ENCODE measurements at places on chromosomes 2 and 18. TPM values are rescaled to one million over a fixed set of nuclear protein-coding genes. Genes with fewer than 3 reads are reported as not detected.
A peak's percentile ranks its signal among the peaks of the same experiment; 100 is the strongest.

DNA sequence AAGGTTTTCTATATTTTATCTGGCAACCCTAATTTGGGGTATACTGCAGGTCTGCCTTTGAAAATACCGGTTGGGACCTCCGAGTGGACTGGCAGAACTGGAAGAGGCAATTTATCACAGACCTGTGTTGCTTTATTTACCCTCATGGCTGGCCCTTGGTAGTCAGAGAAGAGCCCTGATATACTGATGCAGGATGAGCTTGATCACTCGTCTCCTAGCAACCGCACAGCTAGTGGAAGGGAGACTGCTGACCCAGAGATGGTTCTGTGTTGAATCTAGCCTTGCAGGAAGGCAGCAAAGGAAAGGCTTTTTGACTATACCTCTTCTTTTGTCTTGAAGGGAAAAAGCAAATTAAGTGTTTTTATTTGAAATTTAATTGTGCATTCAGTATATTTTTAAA is 154.7 kb downstream of the EML6 start:
- no peak for ATAC-seq

DNA sequence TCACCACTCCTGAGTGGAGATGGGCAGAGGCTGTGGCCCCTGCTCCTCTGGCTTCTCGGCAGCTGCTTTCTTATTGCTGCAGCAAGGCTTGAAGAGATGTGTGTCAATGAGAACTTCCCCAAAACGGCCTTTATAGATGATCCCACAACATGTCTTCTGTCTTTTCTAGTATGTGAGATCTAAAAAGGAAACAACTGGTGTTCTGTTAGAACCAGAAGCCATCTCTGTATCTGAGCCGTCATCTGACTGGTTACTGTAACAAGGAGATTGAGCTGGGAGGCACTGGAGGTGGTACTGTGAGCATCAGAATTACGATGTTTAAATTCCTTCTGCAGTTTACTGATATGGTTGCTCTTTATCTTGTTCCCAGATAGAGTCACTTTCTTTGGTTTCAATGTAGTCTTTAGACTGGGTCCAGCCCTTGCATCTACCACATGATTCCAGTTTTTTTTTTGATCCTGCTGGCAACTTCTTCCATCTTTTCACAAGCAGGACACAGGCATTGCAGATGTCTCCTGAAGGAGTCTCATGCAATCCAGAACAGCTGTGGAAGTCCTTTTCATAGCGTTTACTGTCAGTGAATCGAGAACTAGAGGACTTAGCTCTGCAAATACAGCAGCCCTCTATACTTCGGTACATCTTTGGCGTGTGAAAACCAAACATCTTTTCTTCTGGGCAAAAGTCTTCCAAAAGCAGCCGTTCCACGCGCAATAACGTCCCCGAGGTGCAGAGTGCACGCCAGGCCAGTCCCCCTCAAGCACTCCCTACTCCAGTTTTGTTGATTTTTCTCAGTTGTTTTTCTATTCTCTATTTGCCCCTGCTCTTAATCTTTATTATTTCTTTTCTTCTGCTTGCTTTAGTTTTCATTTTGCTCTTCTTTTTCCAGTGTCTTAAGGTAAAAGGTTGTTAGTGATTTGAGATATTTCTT is 29.7 kb downstream of the TAF4B start:
- no peak for ATAC-seq

DNA sequence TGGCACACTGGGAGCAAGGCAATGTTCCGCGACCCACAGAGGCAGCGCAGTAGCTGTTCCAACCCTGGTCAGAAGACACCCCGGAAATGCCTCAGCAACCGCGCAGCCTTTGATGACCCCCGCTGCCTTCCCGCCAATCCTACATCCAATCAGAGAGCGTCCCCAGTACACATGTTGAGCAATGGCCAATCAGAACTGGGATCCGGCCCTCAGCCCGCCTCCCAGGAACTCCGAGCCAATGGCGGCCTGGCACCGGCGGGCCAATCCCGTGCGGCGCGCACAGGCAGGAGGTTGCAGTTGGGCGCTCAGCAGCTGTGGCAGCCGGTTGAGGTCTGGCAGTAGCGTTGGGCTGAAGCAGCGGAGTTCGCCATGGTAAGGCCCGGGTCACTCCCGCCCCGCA is at the start of gene TUBA3D:
TUBA3D (plus strand) TSS at position 289 of the 400 bp plus-strand sequence; CDS start at position 370, 81 bp downstream.
- no peak for ATAC-seq

Gene CIB4
- not detected for total RNA-seq

- no peak for ATAC-seq
Measured at GRCh38 chr2:122670897-122671296, 915.4 kb downstream of the TSN start.

DNA sequence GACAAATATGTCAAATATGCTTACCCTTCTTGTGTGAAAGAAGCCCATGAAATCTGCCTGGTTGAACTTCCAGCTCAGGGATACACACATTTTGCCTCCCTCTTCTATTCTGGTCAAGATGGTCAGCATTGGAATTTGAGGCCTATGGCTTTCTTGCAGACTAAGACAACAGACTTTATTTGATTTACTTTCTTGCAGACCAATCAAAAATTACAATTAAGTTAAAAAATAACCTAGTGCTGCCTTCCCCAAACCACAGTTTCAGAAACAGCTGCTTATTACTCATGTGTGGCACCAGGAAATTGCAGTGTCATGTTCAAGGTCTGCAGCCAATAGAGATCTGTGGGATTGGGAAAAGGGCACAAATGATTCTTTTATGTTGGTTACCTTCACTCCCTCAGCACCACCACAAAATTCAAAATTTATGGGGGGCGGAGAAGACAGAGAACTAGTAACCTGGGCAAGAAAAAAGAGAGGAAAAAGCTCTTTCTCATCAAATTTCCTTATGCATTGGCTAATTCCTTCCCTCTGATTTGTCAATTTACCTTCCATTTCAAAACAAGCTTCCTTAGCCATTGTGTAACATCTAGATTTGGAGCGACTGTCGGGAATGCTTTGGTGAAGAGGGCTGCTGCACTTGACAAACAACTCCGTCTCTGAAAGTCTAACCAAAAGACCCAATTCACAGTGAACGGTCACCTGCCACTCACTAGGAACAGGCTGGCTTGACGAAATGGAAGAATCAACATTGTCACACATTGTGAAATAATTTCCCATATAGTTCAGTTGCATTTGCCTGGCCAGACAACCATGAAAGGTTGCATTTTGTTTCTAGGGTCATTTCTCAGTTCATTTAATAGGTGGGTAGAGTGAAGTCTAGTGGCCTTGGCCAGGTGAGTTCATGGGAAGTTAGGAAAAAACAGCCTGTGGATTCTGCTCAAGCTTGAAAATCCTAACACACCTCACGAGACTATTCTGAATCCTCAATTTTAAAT is 100.4 kb upstream of the FZD5 start:
- ATAC-seq = no peak

DNA sequence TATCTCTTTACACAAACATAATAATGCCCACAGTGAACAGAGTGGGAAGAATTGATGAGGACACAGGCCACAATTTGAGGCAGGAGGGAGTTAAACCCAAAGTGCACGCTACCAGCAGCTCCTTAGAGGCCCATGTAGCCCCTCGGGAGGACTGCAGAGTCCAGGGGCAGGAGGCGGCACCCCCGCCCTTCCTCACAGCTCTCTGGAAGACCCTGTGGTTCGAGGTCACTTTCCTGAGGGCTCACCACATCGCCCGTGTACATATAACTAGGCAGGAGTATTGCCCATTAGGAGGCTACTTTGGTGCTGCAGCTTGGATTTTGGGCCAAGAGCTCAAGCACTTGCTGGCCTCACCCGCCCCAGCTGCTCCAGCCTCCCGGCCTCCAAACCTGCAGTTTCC is 22.2 kb upstream of the CIDEA start:
- no peak for ATAC-seq

- no peak for ATAC-seq
Measured at GRCh38 chr2:16526193-16526592, 139.4 kb downstream of the CYRIA start.

Gene SNTG2
- 1.5 TPM for total RNA-seq

Gene REG3A
- total RNA-seq = not detected

Gene DAW1
- total RNA-seq = 0.08 TPM

DNA sequence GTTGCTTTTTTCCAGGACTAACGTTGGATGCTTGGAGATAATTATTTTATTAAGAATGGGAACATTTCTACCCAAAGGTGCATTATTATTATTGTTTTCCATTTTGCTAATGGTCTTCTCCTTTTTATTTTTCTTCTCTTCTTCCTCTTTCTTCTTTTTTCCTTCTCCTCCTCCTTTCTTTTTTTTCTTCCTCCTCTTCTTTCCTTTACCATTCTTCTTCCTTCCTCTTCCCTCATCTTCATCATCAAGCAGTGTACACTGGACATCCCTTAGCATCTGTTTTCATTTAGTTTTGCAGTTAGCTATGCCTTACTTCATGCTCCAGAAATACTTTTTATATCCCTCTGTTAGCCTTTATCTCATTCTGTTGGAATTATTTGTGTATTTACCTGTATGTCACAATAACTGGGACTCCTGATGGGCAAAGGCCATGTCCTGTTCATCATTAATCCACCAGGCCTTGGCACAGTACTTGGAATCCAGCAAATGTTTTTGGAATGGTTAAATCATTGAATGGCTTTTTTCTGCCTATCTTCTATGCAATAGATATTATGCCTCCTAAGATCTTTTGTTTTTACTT is 162.7 kb downstream of the CAMKMT start:
- no peak for ATAC-seq

- peak; percentile 76 for ATAC-seq
Measured at GRCh38 chr2:21422050-21422449, 298.3 kb downstream of the TDRD15 start.
